ENCODE measurements at places on chromosomes 5 and 9.

DNA sequence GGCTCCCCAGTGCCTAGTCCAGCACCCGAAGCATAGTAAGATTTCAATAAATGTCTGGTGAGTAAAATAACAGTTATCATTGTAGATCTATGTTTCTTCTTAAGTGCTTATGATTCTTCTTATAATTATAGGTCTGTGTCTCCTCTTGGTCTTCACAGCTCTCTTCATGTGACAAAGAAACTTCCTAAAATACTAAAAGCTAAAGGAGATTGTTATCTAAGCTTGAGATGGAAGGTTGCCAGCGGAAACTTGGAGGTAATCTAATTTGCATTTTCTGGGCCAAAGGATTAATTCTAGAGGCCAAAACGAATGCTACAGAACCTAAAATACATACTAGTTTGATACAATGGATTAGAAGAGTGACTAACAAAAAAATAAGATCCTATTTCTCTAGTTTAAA is 13.6 kb upstream of the ARHGAP26 start:
- no peak for DNase-seq

GRCh38 chr5:110203661-110204060 is 513.9 kb downstream of the MAN2A1 start:
- DNase-seq: peak; percentile 28

DNA sequence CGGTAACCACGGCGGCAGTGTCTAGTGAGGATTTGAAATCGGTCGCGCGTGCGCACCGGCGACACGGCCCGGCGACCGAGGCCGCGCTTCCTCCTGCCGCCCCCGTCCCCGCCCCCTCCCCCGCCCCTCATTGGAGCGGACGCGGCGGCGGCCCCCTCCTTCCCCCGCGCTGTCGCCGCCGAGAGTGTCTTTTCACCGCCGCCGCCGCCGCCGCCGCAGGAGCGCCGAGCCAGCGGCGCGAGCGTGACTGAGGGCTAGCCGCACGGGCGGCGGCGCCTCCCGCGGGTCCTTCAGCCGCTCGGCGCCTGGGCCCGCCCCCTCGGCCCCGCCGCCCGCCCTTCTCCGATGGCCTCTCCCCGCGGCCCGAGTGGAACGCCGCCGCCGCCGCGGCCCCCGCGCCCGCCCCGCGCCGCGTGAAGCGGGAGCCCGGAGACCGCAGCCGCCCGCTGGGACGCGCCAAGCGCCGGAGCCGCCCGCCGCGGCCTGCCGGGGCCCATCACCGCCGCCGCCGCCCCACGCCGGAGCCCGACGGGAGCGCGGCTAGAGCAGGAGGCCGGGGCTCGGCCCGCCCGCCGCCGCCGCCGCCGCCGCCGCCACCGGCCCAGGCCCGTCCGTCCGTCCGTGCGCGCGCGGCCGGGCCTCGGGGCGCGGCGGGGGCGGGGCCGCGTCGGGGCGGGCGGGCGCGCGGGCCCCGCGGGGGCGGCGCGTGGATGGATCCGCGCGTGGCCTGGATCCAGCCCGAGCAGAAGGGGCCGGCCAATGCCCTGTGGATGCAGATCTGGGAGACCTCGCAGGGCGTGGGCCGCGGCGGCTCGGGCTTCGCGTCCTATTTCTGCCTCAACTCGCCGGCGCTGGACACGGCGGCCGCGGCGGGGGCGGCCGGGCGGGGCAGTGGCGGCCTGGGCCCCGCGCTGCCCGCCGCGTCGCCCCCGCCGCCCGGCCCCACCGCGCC is at the start of gene TENT4A:
TSS of gene TENT4A (plus strand) at position 159 of the 952 bp plus-strand sequence. CDS start at position 711, 552 bp downstream.
- no peak for DNase-seq

DNA sequence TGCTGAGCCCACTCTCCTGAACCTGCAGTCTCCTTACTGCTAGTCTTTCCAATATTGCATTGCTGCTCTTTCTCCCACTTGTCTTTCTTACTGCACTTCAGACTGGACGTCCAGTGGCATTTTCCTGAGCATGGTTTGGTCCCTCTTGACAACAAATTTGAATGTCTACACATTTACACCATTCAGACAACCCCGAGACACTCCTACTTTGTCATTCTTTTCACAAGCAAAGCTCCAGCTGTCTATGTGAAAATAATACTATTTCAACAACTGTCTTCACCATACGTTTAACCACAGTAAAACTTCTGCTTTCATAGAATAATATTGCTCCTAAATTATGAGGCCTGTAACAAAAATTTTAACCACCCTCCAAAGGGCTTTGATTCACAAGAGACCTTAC is 10.4 kb upstream of the APTX start:
- DNase-seq: no peak

- DNase-seq: peak; percentile 63
Measured at GRCh38 chr5:149162401-149163084, 21.2 kb downstream of the ABLIM3 start.

- peak; percentile 80 for DNase-seq
Measured at GRCh38 chr5:56323505-56323904, 90.4 kb upstream of the ANKRD55 start.

- DNase-seq: no peak
Measured at GRCh38 chr5:146561711-146562110, 45.7 kb upstream of the GPR151 start.

DNA sequence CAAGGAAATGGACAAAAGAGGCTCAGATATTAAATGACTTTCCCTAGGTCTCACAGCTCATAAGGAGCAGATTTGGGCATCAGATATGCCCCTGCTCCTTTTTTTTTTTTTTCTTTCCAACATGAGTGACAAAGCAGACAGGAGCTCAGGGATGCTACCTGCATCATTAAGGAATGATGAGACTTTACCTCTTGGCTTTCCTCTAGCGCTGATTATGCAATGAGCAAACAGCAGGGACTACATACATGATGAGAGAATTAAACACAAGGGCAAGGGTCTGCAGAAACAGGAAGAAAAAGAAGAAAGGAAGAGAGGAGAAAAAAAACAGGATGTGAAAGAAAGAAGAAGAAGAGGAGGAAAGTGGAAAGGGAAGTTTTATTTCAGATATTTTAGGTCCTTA is 179.9 kb downstream of the PPP2R2B start:
- DNase-seq: no peak

GRCh38 chr5:172571413-172571812 is 69.7 kb upstream of the NEURL1B start:
- DNase-seq: no peak

GRCh38 chr9:99016681-99017387 is 73.1 kb downstream of the COL15A1 start:
- no peak for DNase-seq

GRCh38 chr5:55338810-55339243 is 31.0 kb downstream of the MTREX start:
- no peak for DNase-seq

DNA sequence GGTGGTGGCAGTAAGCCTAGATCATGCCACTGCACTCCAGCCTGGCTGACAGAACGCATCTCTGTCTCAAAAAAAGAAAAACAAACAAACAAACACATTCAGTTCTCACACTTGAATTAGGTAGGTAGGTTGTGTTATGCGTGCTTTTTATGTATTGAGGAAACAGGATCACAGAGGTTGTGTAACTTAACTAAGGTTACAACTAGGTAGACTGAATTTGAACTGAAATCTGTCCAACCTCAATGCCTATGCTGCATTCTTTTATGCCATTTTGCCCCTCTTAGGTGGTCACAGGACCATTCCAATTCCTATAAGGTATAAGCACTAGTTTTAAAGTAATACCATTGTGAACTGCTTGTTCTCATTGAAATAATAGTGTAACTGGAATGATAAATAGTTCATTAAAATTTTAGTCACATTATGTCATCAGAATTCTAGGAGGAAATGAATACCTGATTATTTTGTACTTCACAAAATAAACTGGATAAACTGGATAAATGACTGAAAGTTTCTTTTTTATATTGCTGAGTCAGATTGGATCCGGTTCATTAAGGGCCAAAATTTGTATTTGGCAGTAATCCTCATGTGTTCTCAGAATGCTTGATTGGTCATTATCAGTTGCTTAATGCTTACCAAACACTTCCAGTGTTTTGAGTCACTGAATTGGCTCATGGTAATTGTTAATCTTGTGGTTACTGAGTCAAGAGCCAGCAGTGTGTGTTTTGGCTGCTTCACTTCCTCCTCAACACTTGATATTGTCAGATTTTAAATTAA is 7.1 kb downstream of the UBAP1 start:
- peak; percentile 64 for DNase-seq

GRCh38 chr5:137055271-137055872 is 443.8 kb downstream of the SPOCK1 start:
- no peak for DNase-seq

GRCh38 chr9:99357575-99357974 is 135.5 kb downstream of the SEC61B start:
- no peak for DNase-seq

DNA sequence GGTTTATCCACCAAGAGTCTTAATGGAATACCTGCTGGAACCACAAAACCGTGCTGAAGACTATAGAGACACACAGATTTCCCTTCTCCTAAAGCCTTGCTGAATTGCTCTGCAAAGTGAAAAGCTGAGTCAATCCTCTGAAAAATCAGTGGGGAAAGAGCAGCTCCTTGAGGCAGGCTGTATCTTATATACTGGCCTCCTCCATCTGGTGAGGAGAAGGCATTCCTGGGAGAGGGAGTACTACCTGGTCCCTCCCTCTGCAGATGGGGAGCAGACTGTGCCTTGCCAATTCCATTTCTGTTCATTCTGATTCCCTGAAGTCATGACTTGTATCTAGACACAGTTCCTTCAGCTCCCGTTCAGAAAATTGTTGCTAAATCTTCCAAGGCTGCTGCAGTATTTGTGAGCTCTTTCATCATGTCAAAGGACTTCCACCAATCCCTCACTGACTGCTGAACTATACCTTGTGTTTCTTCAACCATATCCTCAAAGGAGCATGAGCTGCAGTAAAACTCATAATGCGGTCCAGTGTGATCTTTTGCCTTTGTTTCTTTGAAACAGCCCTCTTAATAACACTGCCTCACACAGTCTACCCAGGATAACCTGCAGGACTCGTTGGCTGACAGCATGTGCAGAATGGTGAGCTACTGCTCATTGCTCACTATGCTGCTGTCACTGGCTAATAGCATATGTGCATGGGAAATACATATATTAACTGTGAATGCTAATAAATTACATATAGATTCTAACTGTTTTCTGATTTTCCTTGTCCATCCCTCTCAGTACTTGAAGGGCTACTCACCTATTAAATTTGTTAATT is 84.5 kb downstream of the FOXD1 start:
- DNase-seq: peak; percentile 92

DNA sequence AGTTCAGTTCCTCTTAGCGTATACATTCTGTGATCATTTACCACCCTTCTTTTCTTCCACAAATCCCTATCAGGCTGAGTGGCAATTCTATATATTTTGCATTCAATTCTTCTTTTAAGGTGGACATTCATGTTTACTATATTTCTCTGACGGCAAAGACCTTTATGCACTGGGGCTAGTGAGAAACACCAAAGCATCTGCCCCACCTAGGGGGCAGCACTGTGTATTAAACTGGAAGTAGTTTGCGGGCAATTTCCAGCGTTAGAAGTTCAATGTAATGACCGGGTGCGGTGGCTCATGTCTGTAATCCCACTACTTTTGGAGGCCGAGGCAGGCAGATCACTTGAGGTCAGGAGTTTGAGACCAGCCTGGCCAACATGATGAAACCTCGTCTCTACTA is 27.9 kb upstream of the FBXL7 start:
- no peak for DNase-seq

- no peak for DNase-seq
Measured at GRCh38 chr9:4706971-4707622, 27.7 kb downstream of the CDC37L1 start.

GRCh38 chr9:33442125-33442524 is 5.3 kb downstream of the AQP3 start:
- no peak for DNase-seq

- DNase-seq: no peak
Measured at GRCh38 chr9:129408535-129409215, 212.2 kb downstream of the C9orf50 start.

DNA sequence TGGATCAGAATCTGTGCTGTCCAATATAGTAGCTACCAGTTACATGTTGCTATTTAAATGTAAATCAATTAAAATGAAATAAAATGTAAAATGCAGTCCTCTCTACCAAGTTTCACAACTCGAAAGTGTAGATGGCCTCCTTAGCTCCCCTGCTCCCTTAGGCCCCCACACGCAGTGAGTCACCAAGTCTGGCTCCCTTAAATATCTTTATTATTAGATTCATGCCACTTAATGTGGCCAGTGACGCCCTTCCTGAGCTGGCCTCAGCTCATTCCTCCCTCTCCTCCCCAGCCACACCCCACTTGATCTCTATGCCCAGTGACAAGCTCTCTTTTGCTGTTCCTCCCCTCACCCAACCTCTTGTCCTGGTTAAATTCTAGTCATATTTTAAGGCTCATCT is 88.4 kb upstream of the DNAH5 start:
- peak; percentile 50 for DNase-seq

- DNase-seq: no peak
Measured at GRCh38 chr5:17426104-17426749, 71.8 kb upstream of the TAF11L2 start.

All from NCI-H226 (cell line).